Stimulated activated naive CD4-positive, alpha-beta T cell treated with Interleukin-2 at 50 U/mL for 16 hours (primary cell): ENCODE measurements at places on chromosomes 1 and 21.

DNA sequence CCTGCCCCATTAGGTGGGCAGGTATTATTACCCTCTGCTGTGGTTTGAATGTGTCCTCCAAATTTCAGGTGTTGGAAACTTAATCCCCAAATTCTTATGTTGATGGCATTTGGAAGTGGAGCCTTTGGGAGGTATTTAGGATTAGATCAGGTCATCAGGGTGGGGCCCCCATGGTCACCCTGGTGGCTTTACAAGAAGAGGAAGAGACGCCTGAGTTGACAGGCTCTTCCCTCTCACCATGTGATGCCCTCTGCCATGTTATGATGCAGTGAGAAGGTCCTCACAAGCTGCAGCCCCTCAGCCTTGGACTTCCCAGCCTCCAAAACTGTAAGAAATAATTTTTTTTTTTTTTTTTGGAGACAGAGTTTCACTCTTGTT, 8.8 kb upstream of the THEMIS2 start:
- no peak for DNase-seq

DNA sequence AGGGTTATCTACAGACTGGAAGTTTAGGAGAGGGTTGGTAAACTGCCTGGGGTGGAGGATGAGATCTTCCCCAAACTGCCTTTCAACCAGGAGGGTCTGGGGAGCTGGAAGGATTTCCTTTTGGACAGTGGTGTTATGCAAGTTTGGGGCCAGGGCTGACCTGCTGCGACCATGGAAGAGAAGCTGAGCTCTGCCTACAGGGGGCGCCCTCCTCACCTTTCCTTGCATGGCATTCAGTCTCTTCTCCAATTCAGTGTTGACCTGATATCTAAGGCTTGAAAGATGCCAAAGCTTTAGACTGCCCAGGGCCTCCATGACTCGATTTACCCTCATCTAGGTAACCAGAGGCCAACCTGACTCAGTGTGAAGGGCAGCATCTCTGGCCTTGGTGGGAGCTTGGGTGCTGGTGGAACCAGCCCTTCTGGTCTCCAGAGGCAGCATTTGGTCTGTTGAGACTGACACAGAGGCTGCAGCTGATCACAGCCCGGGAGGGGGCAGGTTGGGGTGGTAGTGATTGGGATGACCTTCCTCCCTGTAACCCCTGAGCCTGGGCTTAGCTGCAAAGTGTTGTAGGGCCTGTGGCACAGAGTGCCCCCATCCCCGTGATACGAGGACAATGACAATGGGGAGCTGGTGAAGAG, 170.0 kb downstream of the GRIK3 start:
- DNase-seq = no peak

- no peak for DNase-seq
Observed at GRCh38 chr1:20078171-20078651, 8.2 kb downstream of the PLA2G5 start.

GRCh38 chr1:112849425-112850033, 106.5 kb downstream of the SLC16A1 start:
- no peak for DNase-seq

- no peak for DNase-seq
Observed at GRCh38 chr1:203511930-203512329, 18.0 kb downstream of the OPTC start.

DNA sequence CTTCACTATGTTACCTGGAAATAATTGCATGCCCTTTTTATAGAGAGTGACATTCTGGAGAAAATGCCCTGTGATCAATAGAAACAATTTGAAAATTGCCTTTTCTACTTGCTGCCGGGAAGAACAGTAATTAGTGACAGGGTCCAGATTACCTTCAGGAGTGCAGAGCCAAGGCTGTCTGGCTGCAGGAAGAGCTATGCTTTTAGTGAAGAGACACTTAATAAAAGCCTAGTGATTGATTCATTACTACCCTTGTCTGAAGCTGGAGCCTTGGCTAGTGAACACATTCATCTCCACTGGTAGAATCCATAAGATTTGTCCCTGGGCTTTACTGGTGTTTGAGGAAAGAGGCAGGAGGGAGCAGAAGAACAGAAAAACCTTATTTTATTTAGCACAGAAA, 12.9 kb upstream of the DNASE2B start:
- no peak for DNase-seq

DNA sequence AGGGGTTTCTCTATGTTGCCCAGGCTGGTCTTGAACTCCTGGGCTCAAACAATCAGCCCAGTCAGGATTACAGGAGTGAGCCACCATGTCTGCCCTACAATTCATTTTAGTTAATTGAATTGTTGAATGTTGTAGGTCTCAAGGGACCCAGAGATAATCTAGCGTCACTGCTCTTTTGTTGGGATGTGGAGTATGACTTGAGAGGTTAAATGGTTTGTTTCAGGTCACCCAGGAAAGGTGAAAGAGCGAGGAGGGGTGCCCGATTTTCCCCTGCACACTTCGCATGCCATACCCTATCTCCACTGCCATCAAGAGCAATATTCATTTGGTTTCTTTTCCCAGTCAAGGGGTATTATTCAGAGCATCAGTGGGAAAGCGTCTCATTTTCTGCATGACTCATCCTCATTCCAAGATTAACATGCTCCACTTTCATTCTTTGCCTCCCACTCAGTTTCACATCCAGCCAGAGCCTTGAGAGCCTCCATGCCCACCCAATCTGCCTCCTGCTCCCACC, 13.1 kb upstream of the SLC30A1 start:
- DNase-seq = no peak

- no peak for DNase-seq
Observed at GRCh38 chr1:20276485-20277159, 14.1 kb upstream of the VWA5B1 start.

- no peak for DNase-seq
Observed at GRCh38 chr1:29197590-29197924, 15.9 kb upstream of the SRSF4 start.

DNA sequence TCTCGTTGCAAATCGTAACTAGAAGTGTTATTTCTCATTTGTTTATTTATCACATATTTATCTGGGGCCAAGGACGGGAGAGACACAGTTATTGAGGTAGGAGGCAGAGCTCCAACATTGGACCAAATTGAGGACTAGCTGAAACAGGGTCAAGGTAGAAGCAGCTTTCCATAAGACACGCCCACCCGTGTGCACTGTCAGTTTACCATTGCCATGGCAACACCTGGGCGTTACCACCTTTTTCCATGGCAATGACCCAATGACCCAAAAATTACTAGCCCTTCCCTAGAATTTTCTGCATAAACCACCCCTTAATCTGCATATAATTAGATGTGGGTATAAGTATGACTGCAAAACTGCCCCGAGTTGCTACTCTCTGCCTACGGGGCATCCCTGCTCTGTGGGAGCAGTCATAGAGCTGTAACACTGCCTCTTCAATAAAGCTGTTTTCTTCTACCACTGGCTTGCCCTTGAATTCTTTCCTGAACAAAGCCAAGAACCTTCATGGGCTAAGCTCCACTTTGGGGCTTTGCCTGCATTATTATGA, 72.7 kb downstream of the FBXO2 start:
- DNase-seq = no peak

GRCh38 chr1:207240325-207241101, 81.0 kb upstream of the CD55 start:
- DNase-seq = no peak
